ENCODE measurements at places on chromosomes 12 and 14.

DNA sequence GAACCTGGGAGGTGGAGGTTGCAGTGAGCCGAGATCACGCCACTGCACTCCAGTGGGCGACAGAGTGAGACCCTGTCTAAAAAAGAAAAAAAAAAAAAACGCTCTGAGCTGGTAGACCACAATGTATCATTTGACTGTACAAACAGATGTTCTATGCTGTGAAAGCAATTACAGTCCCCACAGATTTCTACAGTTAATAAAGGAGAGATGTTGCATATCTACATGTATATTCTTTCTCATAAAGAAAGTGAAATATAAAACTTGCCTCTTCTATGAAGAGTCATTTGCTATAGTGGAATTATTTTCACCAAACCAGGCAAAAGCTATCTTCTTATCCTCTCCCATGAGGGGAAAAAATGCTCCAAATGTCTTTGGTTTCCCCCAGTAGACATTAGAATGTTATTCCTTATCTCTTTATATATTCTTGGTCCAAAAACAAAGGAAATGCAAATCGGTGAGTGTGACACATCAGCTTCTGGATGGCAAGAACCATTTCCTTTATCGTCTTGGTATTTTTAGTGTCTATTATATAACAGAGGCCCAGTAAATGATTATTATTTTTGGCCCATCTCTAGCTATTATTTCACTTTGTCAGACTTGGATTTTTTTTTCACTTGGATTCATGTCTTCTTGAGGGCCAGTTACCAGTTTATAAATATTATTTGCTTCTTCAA, 230.4 kb downstream of the SSPN start:
- no peak for DNase-seq

- no peak for DNase-seq
Observed at GRCh38 chr14:69244946-69245345, 15.0 kb upstream of the GALNT16 start.

DNA sequence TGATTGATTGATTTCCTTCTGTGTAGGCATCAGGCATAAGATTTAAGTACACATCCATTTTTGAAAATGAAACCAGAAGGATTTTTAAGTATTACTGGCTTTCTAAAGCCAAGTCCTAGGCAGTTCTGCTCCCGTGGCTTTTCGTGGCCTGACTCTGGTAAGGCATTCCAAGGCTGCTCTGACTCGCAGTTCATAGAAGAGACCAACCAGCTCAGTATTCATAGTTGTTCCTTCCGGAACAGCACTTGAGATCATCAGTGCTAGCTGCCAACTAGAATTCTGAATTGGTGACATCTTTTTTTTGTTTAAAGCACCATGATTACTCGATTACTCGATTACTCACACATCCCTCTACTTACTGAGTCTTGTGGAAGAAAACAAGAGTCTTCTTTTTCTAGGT, 25.9 kb downstream of the SUDS3 start:
- no peak for DNase-seq

DNA sequence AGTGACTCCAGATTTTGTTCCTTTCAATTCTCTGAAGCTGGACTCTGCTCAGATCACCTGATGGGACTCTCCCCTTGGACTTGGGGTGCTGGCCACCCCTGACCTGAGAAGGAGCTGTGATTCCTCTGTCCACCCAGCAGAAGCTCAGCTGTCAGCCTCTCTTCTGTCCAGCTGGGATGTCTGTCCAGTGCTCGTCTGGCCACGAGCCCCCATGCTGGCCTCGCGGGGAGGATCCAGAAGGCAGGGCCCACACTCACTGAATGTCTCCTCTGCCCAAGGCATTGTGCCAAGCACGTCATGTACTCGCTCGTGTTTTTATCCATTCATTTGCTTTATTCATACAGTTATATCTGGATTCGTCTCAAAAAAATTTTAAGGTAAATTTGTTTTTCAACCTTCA, 14.2 kb upstream of the SLC24A4 start:
- DNase-seq: no peak

DNA sequence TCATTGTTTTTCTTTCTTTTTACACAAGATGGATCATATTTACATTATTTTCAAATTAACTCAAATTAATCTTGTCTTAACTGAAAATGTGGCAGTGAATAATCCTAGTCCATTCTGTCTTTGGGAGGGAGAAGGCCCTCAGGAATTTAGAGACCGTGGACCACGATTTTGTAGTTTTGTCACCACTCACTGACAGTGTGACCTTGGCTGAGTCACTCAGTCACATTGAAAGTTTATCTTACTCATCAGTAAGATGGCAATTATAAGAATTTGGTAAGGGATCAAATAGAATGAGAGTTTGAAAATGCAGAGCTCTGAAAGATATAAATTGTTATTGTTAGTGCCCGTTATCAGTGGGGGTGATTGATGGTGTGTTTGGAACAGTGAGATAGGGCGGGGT, 16.4 kb downstream of the FOXJ2 start:
- no peak for DNase-seq

DNA sequence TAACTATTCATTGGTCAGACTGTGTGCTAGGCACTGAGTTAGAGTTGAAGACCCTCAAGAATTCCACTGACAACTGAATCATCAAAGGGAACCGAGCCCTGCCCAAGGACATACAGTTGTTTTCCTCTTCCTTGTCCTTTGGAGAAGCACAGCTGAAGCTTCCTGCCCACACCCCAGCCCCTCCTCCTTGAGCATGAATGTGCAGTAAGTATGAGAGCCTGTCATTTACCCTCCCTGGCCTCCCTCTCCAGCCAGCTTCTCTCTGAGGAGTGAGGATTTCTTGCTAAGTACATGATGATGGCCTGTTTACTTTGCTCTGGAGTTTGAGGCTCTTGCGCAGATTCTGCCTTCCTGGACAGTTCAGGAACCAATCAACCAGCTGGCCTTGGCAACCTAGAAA, 235.2 kb downstream of the CACNA1C start:
- no peak for DNase-seq

GRCh38 chr14:89388853-89389252, 28.2 kb downstream of the FOXN3 start:
- no peak for DNase-seq

Data from spinal cord (tissue), 10 donors.